ENCODE measurements at places on chromosomes 6 and 20.
A peak's percentile ranks its signal among the peaks of the same experiment; 100 is the strongest.

DNA sequence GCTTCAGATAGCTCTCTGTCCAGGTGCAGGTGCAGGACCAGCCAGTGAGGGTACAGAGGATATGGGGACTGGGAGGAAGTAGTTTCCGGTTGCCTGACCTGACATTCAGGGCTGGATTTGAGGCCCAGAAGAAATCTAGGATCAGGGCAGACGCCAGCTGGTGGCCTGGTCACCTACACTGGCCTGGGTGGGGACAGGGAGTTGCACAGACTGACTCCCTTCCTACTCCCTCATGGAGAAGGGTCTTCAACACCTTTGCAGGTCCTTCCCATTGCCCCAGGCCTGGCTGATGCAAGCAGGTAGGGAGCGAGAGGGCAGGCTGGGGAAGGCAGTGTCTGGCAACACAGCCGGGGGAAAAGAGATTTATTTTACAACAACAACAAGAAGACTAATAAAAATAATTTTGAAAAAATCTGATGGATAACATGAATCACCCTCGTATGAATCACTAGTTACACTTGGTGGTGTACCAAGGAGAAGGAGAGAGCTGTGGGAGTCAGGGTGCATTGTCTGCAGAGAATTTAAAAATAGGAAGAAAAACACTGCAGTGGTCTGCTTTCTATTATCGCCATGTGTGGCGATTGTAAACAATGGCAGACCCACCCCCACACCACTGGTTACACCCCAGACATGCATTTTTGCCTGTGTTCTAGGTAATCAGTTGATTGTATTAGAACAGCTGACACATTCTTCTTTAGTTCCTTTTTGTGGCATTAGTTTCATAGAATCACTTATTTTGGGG is 62.3 kb upstream of the SNX9 start:
- peak; percentile 95 for DNase-seq

- no peak for DNase-seq
Measured at GRCh38 chr6:27059621-27060425, 187.7 kb upstream of the PRSS16 start.

DNA sequence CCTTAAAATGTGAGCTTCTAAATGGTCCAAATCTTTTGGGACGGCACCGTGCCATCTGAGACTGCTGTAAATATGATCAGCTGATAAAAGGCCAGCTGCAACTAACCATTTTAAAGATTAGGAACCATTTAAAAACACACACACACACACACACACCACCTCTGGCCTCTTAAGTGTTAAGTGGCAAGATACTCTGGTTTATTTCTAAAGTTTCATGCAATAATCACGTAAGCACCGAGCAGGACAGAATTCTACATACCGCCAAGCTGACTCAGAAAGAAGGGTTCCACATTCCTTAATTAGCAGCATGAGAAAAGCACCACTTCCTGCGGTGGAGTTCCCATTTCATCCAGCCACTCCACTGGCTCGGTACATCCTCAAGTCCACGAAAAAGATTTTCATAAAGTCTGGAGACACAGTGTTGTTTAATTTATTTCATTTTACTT is 17.8 kb upstream of the ZNF217 start:
- DNase-seq = peak; percentile 98

DNA sequence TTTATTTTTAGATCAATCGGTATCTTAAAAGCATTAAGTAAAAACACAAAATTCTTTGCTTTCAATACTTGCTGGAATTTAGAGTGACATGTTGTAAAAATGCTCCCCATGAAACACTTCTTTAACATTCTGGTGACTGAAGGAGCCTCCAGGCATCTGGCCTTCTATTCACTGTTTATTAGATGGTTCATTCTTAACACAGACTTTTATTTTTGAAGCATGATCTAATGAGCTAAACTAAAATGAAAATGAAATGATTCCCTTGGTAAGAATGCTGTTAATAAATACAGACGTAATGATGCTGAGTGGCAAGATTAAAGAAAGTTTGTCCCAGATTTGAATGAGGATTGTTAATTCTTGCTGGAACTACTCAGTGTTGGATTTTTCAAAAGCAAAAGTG is 698.4 kb downstream of the TENT5A start:
- DNase-seq = no peak

GRCh38 chr6:142764311-142764710 is 180.7 kb downstream of the HIVEP2 start:
- DNase-seq = no peak

DNA sequence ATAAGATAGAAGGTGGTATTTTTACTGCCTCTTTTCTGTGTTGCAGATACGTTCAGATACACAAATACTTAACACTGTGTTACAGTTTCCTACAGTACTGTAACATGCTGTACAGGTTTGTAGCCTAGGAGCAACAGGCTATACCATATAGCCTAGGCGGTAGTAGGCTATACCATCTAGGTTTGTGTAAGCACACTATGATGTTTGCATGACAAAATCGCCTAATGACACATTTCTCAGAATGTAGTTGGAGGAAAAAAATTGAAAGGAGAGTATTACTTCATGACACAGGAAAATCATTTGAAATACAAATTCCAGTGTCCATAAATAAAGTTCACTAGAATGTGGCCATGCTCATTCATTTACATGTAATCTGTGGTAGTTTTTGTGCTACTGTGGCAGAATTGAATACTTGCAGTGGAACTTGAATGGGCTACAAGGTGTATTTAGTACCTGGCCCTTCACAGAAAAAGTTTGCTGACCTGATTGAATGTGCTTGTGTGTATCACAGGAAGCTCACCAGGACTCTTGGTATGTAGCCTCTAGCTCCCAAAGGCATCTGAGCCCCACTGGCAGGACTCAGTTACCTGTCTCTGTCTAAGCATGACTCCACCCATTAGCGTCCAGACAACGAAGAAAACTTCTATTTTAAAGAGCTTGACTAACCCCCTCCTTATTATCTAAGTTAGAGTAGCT is 18.8 kb downstream of the TOP1 start:
- no peak for DNase-seq

GRCh38 chr20:17765584-17765983 is 65.8 kb downstream of the BANF2 start:
- no peak for DNase-seq

- peak; percentile 86 for DNase-seq
Measured at GRCh38 chr20:8152183-8152582, 20.1 kb downstream of the PLCB1 start.

DNA sequence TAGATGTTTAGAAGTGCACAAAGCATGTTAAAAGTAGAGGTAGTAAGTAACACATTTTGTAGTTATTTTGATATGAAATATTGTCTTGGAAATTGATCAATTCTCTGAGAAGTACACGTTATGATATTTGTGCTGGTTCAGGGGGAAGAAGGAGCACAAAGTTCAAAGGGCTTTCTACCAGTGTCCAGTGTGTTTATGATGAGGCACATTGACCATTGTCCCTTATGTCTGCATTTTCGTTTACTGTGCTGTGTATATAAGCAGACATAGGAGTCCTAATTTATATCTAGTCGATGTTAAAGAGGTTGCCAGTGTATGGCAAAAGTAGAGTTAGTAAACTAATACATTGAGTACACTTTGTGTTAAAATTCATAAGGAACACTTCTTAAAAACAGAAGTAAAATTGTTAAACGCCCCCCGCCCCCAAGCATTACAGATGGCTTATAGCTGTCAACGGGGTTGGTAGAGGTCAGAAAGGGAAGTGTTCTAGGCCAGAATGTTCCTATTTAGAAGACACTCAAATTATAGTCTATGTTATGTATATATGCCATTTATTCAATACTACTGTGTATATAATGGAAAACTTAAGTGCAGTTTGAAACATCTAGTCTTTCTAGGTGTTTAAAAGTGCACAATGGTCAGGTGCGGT is 13.3 kb upstream of the HMGN4 start:
- no peak for DNase-seq

DNA sequence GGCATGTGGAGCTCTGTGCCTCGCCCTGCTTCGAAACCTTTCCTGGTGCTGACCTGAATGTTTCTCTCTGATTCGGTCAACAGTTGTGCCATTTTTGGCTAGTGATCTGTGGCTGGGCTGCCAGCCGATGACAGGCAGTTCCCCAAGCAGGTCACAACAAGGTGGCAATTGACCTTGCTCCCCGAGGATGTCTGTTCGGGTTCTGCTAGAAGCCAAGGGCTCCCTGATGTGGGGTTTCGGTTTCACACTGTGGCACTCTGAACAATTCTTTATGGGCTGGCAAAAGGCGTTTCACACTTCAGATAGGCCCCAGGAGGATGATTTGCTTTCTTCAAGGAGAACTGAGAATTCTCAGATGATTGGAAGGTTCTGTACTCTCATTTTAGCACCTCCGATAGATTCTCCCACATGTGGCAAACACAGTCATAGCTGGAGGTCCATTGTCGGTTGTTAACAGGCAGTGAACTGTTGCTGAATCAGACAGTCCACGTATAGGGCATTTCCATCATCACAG is 135.6 kb downstream of the SLC24A3 start:
- no peak for DNase-seq

DNA sequence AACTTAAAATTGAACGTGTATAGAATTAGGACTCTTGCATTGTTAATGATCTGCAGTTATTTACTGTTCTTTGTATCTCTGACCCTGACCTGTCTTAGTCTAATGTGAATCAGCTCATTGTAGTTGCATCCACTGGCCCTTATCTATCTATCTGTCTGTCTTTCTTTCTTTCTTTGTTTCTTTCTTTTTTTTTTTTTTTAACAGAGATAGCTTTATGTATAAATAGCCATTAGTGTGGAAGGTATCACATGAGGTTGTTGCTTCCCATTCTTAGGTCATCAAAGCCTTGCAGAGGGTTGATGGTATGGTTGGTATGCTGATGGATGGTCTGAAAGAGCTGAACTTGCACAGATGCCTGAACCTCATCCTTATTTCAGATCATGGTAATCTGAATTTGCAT is 59.9 kb downstream of the ENPP1 start:
- peak; percentile 18 for DNase-seq

GRCh38 chr20:48962976-48963771 is 41.7 kb downstream of the ARFGEF2 start:
- DNase-seq = no peak

- DNase-seq = no peak
Measured at GRCh38 chr20:20188647-20189046, 136.3 kb downstream of the CFAP61 start.

GRCh38 chr6:54426995-54427394 is 118.8 kb downstream of the TINAG start:
- DNase-seq = peak; percentile 9

DNA sequence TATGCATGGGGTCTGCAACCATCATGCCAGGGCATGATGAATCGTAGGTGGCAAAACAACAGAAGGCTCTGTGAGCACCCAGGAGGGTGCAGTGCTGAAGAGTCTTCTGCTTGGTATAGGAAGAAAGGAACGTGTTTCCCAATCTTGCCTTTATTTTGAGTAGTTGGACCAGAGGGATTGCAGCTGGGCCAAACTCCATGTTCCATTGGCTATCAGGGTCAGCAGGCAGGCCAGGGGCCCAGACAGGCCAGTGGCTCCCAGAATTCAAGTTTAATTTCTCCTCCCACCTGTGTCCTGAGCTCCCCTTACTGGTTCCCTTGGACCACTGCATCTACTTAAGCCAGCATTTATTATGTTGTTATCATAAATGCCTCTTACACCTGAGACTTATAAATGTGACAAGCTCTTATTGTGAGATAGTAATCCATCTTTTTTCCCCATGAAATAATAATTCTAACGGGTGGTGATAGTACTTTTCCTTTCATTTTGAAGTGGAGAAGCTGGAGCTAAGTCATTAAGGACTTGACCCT is 918 bp upstream of the TRIM38 start:
- DNase-seq = no peak

DNA sequence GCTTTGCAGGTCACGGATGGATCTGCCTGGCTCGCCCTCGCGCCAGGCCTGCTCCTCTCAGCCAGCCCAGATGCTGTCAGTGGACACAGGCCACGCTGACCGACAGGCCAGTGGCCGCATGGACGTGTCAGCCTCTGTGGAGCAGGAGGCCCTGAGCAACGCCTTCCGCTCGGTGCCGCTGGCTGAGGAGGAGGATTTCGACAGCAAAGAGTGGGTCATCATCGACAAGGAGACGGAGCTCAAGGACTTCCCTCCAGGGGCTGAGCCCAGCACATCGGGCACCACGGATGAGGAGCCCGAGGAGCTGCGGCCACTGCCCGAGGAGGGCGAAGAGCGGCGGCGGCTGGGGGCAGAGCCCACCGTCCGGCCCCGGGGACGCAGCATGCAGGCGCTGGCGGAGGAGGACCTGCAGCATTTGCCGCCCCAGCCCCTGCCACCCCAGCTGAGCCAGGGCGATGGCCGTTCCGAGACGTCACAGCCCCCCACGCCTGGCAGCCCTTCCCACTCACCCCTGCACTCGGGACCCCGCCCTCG is 19.6 kb downstream of the TTBK1 start:
- DNase-seq = no peak

DNA sequence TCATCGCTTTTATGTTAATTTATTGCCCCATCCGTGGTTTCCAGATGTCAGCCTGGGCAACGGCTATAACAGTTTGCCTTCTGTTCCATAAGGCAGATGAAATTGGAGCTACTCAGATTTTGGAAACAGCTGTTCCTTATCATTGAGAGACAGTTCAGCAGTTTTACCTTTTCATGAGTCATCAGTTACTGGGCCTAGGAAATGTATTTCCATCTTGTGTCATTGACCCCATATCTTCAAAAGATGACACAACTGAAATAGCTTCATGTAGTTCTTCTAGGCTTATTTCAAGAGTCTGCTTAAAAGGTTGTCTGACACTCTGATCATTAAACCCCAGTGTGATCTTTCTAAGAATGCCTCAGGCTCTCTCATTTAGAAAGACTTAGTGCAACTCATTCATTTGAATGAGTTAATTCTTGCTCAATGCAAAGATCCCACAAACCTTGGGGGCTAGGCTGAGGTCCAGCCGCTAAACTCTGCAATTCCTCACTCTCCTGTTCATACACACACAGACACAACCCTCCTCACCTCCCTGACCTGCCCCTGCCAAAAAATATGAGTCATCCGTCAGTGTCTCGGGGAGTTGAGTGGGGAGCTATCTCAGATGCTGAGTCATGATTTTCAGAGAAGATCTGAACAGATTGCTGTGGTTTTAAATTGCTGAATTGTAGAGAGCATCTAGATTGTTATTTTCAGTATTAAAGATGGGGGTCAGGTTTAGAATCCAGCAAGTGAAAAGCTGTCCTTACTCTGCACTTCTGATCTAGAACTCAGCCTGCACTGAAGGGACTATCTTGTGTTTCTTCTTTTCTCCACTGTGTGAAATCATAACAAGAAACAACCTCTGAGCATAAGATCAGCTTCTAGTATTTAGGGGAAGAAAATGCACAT is 61.8 kb downstream of the RPP40 start:
- DNase-seq = peak; percentile 94

GRCh38 chr20:58714340-58714922 is 21.8 kb downstream of the NPEPL1 start:
- no peak for DNase-seq

DNA sequence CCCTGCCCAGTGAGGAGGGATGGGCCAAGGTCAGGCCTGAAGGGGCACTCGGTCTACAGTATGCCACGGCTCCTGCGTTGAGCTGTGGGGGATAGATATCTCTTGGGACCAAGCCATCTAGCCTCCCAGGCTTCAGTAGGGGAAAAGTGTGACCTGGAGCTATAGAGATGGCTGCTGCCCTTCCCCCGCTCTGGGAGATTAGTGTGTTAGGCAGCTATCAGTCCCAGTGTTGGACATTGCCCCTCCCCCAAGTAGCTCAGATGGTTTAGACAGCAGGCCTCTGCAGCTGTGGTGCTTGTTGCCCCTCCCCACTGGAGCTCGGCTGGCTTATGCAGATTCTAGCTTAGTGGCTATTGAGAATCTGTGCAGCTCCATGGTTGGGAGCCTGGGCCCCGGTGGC is 56.8 kb downstream of the KHDRBS2 start:
- no peak for DNase-seq

GRCh38 chr20:13297147-13297899 is 76.2 kb downstream of the ISM1 start:
- no peak for DNase-seq

GRCh38 chr6:169783401-169783800 is 32.0 kb downstream of the ERMARD start:
- DNase-seq = no peak
